ENCODE measurements at places on chromosomes 12 and 14.
A peak's percentile ranks its signal among the peaks of the same experiment; 100 is the strongest.

DNA sequence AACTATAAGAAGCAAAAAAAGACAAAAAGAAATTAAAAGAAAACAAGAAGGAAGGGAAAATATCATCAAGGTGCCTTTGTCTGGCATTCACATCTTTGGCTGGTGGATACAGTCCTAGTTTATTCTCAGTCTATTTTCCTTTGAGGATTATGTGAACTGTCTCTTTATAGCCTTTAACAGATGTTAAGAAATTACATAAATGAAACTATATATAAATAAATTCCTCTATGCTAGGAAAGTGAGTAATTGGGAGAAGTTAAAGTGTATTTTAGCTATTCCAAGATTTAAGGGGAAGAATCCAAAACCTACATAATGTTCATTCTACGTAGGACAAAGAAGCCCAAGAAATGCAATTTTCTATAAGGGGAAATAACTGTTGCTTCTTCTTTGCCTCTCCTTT is 316.3 kb downstream of the ADAMTS20 start:
- DNase-seq = no peak

DNA sequence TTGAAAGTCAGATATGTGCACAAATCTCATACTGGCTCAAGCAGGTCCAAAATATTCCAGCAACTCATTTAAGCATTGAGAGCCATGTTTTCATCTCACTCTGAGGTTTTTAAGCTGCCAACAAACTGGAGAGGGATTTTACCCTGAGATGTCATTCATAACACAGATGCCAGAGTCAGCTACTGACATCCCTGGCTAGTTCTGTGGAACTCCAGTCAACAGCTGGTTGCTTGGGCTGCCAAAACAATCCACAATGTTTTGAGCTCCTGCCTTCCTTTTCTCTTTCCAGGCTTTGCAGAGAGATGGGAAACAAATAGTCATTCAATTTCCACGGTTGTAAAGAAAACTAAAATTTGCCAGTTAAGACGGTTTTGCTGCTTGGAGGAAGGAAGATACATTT is 621.2 kb upstream of the FBXO33 start:
- DNase-seq = no peak

GRCh38 chr14:76277586-76278130 is 98.3 kb upstream of the ESRRB start:
- no peak for DNase-seq

GRCh38 chr14:93727039-93727740 is 61.1 kb downstream of the PRIMA1 start:
- DNase-seq = peak; percentile 39

- DNase-seq = no peak
These were observed 14.3 kb upstream of the PAPLN start for GRCh38 chr14:73223049-73223448.

DNA sequence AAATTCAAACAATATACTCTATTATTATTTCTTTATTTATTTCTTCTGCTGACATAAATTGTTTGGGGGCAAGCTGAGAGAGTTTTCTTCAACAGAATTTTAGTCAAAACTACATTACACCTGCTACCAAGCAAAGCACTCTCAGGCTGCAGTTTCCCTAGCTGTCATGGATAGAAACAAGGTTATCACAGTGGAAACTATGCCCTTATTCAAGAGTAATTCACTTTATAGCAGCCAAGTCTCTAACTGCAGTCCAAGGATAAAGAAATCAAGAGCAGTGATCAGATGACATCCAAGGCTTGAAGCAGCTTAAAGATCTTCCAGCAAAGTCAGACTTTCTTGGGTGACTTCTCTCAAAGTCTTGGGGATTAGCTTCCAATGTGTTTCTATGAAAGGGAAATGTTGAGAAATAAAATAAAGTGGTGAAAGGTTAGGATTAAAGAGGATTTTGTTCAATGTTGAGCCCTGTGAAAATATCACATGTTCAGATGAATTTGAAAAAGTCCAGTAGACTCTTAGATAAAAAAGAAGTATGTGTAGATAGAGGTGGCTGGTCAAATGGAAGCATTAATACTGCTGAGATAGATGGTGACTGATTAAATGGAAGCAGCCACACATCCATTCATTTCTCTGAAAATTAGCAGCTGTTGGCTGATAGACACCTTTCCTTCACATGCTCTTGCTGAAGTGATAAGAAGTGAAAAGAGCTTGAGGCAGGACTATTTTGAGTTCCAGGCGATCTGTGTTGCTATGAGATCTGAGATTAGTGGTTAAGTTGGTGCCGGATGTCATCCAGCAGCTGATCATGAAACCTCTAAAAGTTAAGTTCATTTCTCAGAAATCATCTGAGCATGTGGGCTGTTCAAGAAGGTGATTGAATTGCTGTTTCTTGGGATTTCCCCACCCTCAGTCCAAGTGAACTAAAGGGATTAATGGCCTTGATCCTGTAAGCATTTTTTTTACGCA is 257.8 kb upstream of the BTG1 start:
- DNase-seq = no peak

DNA sequence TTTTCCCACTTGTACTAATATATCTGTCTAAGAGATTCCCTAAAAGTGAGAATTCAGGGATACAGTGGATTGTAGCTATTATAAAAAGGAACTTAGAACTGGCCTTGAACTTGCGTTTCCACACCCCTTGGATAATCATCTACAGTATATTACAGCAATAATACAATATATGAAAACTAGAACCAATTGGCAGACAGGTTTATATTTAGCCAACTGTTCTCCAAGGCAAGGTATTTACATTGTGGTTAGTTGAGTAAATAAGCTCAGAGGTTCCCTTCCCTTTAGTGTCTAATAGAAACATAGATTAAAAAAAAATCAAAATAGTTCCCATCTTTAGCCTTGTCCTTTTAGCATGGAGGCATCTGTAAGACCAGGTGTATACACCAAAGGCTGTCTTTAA is 42.1 kb downstream of the LIMA1 start:
- DNase-seq = no peak

DNA sequence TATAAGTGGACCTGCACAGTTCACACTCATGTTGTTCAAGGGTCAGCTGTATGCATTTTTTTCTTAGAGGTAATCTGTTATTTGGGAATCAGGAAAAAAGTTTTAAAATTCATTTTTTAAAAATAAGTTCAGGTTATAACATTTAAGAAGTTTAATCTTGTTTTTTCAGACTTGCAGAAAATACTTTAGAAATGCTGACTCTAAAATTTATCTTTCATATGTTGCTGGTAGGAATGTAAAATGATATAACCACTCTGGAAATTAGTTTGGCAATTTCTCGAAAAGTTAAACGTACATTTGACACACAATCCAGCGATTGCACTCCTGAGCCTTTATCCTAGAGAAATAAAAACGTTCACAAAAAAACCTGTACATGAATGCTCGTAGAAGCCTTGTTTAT is 4.7 kb downstream of the VRK1 start:
- DNase-seq = no peak

GRCh38 chr12:61810486-61810885 is 449.7 kb upstream of the USP15 start:
- no peak for DNase-seq

- DNase-seq = no peak
These were observed 279.2 kb downstream of the SUDS3 start for GRCh38 chr12:118655588-118655987.

DNA sequence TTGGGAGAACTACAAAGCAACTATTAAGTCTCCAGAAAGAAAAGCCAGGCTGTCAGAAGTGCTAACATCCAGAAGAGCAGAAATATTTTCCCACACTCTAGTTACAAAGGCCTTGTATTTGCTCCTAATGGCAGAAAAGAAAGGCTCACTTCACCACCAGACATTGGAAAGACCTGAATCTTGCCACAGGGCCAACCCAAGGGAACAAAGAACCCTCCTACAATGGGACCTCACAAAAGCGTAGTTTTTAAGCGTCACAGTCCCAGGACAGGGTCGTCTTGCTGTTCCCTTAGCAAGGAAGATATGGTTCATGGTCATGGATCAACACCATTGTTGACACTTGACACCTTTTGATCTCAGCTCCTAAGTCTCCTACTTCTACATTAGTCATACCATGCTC is 119.1 kb downstream of the RPS29 start:
- no peak for DNase-seq

- no peak for DNase-seq
These were observed 2.5 kb downstream of the CARMIL3 start for GRCh38 chr14:24054324-24054641.

DNA sequence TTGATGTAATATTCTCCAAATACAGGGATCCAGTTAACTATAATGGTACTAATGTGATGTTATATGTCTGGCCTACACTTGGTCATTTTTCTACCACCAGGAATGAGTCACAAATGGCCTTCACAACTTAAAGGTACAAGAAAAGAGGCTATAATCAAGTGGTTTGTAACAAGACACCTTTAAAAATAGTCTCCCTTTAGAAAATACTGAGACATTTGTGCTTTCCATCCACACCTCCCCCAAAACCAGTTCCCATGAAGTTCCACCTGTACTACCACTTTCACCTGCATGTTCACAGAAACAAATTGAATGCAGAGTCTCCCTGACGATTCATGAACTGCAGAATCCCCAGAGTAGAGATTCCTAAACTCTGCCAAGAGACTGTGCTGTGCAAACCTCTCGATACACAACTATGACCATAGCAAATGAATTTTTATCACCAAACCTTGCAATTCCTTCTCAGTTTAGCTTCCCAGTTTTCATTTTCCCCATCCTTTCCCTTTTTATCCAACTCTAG is 6.0 kb downstream of the BTG1 start:
- DNase-seq = no peak

- DNase-seq = no peak
These were observed 212.1 kb upstream of the ABCD2 start for GRCh38 chr12:39831587-39832315.
